ENCODE measurements at places on chromosomes 7 and 10. TPM values are rescaled to one million over a fixed set of nuclear protein-coding genes. Genes with fewer than 3 reads are reported as not detected.

DNA sequence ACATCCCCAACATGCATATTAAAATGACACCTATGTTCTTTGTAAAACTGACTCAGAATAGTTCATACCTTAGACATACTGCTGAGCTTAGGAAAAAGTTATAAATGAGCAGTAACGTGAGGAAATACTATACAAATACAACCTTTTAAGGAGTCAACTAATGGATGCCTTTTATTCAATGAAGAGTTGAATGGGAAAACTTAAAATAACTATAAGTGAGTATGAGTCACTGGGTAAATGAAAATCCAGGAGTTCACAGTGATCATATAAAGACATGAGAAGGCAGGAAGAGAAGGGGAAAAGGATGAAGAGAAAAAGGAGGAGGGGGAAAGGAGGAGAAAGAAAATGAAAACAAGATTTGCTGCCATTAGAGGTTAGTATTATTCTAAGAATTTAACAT, 157.8 kb upstream of the PCDH15 start:
- DNase-seq = no peak

Gene NODAL
- polyA plus RNA-seq = not detected

GRCh38 chr7:71611986-71612385, 480.0 kb downstream of the GALNT17 start:
- no peak for DNase-seq

- DNase-seq = no peak
Measured at GRCh38 chr10:93476756-93477155, 5.4 kb downstream of the MYOF start.

- no peak for DNase-seq
Measured at GRCh38 chr7:111459757-111460280, 102.5 kb downstream of the IMMP2L start.

GRCh38 chr10:121288864-121289661, 309.2 kb downstream of the FGFR2 start:
- DNase-seq = no peak

Gene PAPOLB
- not detected for polyA plus RNA-seq

Gene TMEM229A
- polyA plus RNA-seq = not detected

DNA sequence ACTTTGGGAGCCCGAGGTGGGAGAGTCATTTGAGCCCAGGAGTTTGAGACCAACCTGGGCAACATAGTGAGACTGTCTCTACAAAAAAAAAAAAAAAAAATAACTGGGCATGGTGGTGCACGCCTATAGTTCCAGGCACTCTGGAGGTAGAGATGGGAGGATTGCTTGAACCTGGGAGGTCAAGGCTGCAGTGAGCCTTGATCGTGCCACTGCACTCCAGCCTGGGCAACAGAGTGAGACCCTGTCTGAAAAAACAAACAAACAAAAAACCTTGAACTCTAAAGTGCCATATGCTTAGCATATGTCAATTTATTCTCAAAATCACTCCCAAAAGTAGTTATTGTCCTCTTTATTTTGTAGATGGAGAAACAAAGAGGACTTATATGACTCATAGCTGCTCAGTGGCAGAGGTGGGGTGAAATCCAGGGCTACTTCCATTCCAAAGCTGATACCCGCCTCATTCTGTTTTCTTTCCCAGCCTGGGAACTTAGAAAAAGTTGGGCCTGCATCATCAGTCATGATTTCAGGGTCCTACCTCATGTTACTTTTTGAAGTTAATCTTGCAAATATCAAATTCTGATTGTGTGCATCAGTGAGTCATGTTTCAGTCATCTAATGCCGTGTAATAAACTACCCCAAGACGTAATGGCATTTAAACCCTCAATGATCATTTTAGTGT, 13.3 kb downstream of the DHTKD1 start:
- DNase-seq = no peak

- peak; percentile 69 for DNase-seq
Measured at GRCh38 chr7:100118388-100119071, 628 bp downstream of the TAF6 start.

DNA sequence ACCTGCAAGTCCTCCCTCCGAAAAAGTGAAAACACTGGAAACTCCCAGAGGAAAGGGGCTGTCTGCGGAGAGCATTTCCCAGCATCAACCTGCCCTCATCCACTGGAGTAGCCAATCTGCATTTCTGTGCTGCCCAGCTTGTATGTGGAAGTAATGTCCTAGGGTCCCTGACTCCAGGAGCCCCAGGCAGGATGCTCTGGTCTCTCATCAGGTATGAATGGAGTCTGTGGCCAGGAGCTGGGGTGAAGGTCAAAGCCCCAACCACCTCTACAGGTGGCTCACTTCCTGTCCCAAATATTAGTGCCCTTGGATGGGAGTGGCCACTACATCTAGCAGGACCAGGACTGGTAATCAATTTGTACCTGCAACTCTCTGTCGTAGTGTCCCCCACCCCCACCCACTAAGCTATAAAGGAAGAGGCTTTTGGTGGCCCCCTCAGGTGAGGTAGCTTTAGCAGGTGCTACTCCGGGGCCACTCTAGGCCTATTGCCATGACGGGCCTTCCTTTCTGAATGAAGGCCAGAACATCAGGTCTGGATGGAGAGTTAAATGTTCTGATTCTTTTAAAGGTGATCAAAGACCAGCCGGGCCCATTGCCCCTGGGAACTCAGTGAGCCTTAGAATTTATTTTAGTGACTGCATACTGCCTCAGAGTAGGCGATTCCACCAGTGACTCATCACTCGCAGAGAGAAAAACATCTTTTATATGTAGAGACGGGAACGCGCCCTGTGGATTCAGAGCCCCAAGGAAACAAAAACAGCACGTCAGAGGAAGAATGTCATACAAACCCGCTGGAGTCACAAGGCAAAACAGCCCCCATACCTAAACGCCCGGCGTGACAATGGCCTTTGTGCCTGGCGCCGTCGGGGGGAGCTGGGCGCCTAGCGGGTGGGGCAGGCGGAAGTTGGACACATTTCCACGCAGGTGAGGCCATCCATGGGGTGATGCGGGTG, 13.0 kb downstream of the EN2 start:
- DNase-seq = no peak

Gene LAMTOR4
- 198 TPM for polyA plus RNA-seq

DNA sequence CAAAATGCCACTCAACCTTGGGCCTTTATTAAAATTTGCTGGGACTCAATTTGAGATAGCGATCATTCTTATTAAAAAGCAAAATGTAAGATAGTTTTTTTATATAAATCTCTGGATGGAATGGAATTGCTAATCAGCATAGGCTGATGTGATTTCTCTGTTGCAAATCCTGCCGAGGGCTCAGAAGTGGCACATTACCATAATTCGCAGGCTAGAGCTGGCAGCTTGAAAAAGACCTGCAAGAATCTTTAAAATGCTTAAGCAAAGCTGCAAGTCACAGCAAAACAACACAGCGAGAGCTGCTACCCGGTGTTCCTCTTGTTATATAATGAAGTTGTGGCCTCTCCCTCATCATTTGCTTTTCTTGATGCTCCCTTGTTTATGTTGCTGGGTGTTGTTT, 448.1 kb downstream of the GATA3 start:
- DNase-seq = no peak

Gene FGFR2
- polyA plus RNA-seq = 41.3 TPM

GRCh38 chr10:106355450-106355849, 809.1 kb downstream of the SORCS1 start:
- DNase-seq = no peak

Gene RSPH10B
- polyA plus RNA-seq = not detected

DNA sequence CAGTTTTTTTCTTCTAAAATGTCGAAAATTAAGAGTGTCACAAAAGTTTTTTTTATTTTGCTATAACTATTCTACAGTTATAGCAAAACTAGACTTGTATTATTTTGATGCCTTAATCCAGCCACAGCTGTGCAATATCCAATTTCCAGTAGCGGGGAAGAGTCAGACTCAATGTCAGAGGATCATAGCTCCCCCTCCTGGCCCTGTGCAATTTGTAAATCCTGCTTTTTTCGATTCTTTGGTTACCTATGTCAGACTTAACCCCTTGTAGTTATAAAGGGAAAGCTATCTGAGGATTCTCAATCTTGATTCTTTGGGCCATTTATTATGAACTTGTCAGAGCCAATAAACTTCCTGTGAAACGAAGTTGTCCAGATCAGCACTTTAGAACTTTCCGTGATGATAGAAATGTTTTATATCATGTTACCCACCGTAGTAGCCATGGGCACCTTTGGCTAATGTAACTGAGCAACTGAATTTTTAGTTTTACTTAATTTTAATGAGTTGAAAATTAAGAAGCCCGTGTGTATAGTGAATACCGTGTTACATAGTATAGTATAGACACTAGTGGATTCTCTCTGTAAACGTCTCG, 87.7 kb upstream of the PRKCQ start:
- DNase-seq = peak; percentile 69

GRCh38 chr7:128755075-128755818, 16.1 kb downstream of the CALU start:
- no peak for DNase-seq

DNA sequence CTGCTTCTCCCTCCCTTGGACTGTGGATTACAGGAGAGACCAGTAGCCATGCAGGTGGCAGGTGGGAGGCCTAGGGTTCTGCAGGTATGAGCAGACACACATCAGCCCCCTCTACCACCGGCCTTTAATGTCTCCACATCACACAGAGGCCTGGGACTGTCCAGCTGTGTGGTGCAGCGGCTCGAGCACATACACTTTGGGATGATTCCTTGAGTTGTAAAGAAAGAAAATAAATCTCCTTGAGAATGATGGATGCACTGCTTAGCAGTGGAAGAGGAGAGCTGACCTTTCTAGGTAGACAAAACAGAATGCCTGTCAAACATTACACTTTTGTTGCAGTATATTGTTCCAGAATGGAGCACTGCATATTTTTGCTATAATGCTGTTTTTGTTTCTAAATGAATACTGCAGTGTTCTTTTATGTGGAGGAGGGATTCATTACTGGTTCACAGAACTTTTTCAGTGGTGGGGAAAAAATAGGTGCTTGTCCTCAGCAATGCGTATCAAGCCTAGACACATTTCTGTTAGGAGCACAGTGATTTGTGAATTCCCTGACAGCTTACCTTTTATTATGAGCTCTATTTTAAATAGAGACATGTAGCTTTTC, 66.0 kb downstream of the PTPRE start:
- DNase-seq = no peak

Gene UTF1
- not detected for polyA plus RNA-seq

Gene NEURL1
- 4.2 TPM for polyA plus RNA-seq

DNA sequence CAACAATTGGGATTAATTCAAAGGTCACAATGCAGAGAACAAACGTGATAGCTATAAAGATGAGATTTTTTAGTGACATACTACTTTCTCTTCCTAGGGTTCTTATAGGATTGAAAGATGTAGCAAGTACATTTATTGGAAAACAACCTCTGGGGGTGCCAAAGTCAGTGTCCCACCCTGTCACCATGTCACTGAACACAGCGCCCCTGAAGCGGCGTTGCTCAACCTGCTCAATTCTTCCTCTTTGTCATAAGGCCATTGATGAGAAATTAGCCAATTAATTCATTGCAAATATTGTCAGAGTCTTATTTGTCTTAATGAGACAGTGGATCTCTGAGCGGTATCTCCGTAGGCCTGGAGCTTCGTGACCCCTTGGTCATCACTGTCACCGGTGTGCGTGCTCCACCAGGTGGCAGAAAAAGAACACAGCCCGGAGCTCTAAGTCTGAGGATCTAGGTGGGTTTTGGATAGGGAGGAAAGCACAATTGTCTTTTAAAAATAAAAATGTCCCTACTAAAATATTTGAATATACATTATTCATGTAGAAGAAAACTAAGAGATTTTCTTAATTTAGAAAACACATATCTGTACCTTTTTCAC, 362.6 kb downstream of the PAXIP1 start:
- peak; percentile 21 for DNase-seq

Gene FZD8
- polyA plus RNA-seq = 3.7 TPM

DNA sequence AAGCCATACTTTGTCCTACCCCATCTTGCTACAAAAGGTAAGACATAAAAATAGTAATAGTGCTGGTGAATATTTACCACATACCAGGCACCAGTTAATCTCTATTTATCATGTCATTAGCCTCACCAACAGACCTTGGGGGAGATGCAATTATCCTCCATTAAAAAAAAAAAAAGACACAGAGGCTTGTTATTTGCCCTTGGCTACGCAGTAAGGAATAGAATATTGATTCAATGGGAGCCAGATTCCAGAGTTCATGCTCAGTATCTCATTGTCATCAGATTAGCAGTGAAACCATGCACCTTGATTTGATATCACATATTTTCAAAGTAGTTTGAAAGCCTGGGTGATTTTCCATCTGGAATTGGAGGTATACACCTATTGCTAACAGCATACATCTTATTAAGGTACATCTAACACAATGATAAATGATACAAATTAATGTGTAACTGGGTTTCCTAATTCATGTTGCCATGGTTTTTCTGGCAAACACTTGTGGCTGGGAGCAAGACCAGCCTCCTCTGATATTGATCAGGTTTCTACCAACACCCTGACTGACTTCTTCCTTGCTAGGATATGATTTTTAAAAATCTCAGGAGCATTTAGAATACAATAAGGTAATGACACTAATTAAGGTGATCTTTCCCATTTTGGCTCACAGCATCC, 67.1 kb upstream of the PRR15 start:
- no peak for DNase-seq

DNA sequence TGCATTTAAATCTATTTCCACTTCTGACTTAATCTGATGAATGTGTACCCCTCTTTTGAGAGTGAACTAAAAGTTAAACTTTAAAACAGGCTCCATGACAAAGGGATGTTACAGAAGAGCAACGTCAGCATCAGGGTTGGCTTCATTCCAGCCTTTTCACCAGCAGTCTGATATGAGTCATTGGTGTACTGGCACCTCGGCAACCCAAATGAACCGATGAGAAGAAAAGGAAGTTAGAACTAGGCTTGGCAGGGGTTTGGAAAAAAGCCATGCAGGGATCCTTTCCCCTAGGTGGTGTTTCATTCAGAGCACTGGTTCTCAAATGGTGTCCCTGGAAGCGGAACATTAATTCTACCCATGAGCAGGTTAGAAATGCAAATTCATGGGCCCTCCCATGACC, 53.6 kb downstream of the SEC61G start:
- no peak for DNase-seq

DNA sequence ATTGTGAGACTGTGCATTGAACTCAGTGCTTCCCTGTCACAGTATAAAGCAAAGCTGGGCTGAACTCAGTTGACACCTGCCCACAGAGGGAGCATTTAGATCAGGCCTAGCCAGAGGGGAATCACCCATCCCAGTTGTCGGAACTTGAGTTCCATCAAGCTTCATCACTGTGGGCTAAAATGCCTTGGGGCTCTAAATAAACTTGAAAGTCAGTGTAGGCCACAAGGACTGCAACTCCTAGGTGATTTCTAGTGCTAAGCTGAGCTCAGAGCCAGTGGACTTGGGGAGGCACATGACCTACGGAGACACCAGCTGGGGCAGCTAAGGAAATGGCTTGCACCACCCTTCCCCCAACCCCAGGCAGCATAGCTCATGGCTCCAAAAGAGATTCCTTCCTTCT, 7.7 kb upstream of the ABCB4 start:
- DNase-seq = no peak

- DNase-seq = no peak
Measured at GRCh38 chr7:22720791-22721786, 5.9 kb upstream of the IL6 start.

- DNase-seq = no peak
Measured at GRCh38 chr10:22253580-22253882, 35.7 kb upstream of the EBLN1 start.

GRCh38 chr10:8088504-8088903, 34.0 kb downstream of the GATA3 start:
- no peak for DNase-seq

All from hepatocyte (in vitro differentiated cells).